ENCODE measurements at places on chromosomes 5 and 9.

DNA sequence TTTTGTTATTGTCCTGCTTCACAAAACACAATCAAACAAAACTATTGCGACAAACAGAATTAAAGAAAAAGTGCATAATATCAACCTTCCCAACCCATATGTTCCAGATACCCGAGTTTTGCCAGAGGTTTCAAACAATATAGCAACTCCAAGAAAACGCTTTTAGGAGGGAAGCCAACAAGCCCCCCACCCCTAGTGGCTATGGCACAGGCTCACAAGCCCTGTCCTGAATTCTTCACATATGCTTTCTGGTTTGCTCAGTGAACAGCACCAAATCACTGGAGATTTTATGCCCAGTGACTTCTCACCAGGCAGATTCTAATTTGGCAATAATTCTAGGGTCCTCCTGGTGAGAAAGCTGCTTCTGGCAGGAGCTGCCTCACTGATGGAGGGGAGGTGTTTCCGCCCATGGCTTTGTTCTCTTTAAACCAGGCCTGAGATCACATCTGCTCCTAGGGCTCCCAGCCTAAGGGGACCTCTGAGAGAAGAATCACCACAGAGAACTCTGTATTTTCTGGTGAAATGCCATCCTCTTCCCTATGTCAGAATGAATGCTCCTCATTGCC is 1982.4 kb downstream of the EFNA5 start:
- DNase-seq = no peak

DNA sequence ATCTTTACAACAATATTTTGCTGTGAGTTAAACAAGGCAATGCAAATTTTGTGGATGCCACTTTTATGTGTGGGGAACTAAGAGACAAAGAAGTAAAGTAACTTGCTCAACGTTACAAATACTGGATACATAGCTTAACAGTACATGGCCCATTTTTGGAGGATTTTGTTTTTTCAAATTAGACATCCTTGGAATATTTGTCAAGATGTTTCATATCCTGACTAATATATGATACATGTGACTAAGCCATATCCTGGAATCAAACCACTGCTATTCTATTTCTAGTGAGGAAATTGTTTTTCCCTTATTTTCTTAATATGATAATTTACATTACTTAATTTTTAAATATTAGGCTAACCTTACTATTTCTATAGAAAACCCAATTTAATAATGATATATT is 529.8 kb downstream of the DMRTA1 start:
- no peak for DNase-seq

GRCh38 chr5:173792781-173793547 is 95.2 kb upstream of the CPEB4 start:
- no peak for DNase-seq

DNA sequence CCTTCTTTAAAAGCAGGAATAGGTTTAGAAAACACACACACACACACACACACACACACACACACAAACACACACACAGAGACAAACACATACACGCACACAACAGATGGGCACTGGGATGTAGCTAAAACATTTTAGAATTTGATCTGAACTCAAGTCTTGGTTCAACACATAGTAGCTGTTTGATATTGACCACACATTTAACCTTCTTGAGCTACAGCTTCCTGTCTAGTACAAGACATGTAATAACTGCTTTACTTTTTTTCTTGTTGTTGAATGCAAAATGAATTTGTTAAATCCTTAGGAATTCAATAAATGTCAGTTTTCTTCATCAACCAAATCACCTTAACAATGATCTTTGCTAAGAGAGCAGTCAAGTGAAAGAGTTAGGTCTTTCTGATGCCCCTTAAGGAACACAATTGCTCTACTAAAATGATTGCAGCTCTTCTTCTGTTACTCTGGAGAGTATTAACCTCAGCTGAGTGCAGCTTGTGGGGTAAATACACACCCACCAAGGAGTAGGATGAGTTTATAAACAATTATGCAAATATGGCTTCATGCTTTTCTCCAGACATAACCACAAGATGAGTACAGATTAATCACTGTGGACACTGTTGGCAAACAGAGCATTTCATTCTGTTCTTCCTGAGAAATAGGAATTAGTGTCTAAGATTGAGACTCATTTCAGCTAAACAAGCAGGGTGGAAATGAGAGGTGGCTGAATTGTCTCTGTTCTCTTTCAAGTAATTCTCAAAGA is 302.9 kb upstream of the PAPPA start:
- DNase-seq = no peak

GRCh38 chr5:179203248-179203647 is 142.0 kb downstream of the ADAMTS2 start:
- no peak for DNase-seq

Data from activated naive CD4-positive, alpha-beta T cell treated with anti-CD3 and anti-CD28 coated beads, Interleukin-2, amount 10 ng/mL, durations not matched to agents 7 days and 5 days (primary cell).